ENCODE measurements at places on chromosomes 3 and 15.

DNA sequence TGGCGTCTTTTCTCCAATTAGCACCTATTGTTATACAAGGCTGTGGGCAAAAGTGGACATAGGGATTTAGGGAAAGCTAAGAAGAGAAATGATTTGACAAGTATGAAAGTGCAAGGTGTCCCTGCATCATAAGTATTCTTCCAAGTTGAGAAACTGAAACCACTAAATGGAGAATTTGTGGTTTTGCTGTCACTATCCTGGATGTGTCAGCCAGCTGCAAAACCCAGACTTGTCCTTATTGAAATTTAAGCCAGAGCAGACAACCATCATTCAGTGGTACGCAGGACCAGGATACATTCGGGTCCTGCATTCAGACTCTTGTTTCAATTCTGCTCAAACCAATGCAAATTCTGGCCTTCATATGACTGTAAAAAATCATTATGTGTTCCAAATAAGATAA, 384.8 kb upstream of the TGFBR2 start:
- DNase-seq = no peak

GRCh38 chr3:15989419-15989818, 185.1 kb upstream of the GALNT15 start:
- DNase-seq = peak; percentile 7

DNA sequence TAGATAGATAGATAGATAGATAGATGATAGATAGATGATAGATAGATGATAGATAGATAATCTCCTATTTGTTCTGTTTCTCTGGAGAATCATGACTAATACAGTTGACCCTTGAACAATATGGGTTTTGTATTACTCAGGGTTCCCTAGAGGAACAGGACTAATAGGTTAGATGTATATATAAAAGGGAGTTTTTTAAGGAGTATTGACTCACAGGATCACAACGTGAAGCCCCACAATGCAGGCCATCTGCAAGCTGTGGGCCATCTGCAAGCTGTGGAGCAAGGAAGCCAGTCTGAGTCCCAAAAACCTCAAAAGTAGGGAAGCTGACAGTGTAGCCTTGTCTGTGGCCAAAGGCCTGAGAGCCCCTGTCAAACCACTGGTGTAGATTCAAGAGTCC, 67.6 kb downstream of the PYDC2 start:
- no peak for DNase-seq

DNA sequence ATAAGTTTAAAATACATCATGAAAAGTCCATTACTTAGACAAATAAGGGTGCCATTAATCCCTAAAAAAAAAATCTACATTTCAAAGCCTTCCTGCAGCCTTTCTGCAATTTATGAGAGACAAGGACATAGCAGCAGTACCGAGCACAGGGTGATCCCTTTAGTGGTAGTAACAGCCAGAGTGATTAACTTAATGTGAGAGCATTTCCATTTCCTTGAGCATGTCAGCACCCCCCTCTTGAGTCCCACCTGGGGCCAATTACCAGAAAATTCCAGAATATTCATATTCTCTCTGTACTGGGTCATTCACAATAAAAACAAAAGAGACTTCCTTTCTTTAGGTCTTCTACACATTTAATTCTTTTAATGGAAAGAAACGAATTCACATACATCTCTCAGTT, 546.9 kb upstream of the CCDC54 start:
- DNase-seq = no peak

DNA sequence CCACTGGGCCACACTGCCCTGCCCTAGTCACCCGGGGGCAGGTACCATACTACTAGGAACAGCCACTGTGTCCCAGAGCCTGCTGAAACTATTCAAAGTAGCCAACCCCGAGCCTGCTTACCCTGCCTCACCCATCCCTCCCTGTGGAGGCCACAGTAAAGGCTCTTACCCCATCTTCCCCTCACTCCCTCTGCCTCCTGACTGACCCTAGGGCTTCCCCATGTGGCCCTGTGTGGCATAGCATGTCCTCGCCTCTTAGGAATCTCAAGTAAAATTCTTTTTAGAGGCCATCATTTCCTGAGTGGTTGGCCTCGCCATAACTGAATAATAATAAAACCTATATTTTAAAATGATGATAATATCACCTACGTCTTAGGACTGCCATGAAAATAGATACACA, 112.2 kb upstream of the SLC6A11 start:
- DNase-seq = peak; percentile 25

Data from OCI-LY7 (cell line).